SK-N-SH treated with all-trans-retinoic acid at 6 μM for 48 hours (cell line): ENCODE measurements at places on chromosomes 5 and 9.

DNA sequence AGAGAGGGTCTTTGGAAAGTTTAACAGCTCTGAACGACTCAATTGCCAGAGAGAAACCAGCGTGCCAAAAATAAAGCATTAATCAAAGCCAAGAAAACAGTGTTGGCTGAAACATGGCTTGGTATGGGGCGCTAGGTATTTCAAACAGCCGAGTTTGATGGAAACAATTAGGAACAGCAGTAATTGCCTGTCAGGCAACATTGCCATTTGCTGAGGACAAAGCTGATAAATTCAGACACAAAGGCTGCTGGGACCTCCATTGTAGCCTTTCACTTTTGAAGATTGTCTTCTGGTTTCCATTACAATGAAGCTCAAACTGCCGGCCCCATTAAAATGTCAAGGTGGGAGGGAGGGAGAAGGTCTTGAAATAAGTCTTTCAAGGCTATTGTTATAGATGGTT, 125.4 kb upstream of the SPDL1 start:
- ATAC-seq: no peak

DNA sequence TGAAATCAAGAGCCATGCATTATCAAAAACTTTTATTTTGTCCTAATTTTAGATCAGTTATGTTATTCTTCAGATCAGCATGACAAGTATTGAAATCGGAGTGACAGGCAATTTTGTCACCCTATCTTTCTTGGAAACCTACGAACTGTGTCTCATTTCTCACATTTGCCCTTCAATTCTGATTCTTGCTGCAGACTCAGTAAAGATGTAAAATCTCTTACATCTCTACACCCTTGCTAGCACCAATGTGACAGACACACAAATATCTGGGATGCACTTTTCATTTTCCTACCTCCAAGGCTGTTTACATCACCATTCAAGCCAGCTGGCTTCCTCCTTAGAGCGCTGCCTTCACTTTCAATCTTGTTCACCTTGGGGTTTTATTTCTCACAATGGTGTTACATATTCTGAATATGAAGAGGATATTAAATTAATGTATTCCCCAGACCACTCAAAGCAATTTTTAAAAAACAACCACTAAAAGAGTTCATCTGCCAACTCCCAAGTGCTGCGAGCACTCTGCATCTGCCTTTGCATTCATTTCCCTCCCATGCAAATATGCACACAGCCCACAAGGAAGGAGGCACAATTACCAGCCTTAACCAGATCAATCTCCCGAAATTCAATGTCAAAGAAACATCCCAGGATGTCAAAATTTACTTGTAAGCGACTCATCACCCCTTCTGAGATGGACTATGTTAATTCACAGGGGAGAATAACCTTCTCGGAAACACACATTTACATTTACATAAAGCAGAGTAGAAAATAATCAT, 164.3 kb downstream of the ENC1 start:
- ATAC-seq: no peak

- no peak for ATAC-seq
Measured at GRCh38 chr5:91027405-91028139, 355.5 kb downstream of the ARRDC3 start.

DNA sequence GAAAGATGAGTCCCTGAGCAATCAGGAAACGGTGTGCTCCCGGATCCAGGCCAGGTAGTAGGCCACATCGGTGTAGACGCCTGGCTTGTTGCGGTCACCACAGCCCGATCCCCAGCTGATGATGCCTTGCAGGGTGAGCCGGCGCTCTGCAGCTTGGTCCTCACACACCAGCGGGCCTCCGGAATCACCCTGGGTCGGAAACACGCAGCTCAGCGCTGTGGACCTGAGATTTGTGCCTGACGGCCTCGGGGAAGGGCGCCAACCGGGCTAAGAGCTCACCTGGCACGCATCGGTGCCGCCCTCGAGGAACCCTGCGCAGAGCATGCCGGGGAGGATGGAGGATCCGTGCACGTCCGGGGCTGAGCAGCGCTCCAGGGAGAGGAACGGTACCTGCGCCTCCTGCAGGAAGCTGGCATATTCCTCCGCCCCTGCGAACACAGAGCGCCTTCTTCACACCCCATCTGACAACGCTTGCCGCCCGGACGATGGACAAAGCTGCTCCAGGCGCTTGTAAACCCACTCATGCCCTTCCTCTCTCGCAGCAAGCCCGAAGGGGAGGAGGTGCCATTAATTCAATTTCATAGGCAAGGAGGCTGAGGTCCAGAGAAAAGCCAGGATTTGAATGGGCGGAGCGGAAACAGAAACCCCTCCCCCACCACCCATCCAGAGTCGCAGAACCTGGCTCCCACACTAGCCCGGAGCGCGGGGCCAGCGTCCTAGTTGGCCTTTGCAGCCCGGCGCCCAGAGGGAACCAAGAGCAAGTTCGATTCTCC, 2.0 kb upstream of the PFN3 start:
- peak; percentile 44 for ATAC-seq

DNA sequence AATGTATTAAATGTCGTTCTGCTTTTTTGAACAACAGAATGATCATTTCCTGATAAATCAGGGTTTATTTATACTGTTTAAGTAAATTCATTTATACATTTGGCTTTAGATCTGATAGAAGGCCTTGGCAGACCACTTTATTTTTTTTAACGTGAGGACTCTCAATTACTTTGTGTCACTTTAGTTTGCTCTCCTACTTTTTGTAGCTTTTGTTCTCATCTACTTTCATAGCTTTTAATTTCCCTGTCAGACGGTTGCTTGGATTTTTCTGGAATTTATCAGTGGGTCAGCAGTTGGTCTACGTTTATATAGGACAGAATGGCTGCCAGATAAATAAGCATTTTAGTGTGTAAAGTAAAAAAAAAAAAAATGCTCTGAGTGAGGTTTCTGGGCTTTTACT, 902.3 kb upstream of the DMAC1 start:
- no peak for ATAC-seq

DNA sequence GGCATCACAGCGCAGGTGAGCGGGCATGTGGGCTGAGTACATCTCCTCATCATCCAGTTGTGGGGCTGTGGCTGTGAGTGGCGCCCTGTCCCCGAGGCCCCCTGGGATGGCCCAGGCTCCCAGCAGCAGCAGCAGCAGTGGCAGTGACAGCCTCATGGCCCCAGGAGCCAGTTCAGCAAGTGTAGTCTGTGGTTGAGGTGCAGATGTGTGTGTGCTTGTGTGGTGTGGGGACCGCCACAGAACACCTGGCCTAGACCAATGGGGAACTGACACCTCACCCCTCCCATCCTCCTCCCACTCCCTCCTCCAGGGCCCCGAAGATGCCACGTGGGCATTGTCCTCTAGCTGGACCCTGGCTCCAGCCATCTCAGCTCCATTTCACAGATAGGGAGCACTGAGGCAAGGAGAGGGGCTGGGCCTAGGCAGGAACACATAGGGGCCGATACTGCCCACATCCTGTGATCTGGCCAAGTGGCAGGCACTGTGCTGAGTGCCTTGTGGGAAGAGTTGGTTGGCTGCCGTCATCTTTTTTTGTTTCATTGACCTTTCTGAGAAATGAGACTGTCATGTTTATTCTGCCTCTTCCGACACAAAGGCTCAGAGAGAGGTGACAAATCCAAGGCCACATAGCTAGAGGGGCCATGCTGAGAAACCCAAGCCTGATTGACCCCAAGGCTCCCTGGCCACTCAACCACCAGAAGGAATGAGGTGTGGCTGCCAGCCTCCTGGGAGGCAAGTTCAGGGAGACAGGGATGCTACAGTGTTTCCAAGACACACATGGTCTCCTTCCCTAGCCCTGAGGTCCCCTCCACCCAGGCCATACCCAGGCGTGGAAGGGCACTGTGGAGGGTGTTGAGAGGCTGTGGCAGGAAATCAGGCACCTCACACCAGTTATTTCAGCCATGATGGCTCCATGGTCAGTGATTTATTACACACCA, at the start of gene MZB1:
Gene MZB1 (minus strand): TSS at position 213 of the 938 bp plus-strand sequence. CDS start 57 bp downstream, at position 156.
- no peak for ATAC-seq

DNA sequence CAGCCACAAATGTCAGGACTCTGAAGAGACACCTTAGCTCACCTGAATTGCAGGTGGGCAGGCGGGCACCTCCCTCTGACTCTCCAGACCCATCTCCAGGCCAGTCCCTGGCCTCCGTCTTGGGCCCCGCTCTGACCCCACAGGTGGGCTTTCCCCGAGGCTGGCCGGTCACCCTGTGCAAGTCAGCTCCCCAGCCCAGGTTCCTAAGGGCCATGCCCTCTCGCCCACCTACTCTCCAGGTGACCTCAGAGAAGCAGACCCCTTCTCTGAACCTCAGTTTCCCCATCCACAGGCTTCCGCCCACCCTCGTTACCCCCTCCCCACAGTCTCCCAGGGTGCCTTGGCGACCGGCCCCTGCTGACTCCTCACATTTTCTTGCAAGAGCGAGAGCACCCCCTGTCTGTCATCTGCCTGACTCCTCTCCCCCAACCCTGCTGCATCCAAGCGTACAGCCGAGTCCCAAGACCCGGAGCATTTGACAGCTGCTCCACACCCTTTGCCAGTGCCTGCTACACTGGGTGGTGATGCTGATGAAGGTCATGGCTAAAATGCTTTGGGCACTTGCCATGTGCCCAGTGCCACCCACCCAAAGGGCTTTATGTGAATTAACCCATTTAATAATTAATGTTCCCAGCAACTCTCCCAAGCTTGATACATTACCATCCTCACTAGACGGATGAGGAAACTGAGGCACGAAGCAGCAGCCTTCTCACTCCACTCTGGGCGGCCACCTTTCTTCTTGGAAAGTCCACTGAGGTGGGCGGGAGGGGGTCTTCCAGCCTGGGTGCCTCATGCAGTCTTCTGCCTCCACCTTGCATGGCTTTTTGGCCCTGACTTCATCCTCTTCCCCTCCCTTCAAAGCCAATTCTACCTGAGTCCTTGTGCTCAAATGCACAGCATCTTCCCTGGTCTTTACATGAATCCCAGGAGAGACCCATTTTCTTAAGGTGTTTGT, 51.1 kb upstream of the ORM1 start:
- ATAC-seq: peak; percentile 76

- ATAC-seq: no peak
Measured at GRCh38 chr5:68958428-68958827, 135.4 kb upstream of the SLC30A5 start.

GRCh38 chr5:138177941-138178515, 402 bp downstream of the BRD8 start:
- peak; percentile 63 for ATAC-seq

DNA sequence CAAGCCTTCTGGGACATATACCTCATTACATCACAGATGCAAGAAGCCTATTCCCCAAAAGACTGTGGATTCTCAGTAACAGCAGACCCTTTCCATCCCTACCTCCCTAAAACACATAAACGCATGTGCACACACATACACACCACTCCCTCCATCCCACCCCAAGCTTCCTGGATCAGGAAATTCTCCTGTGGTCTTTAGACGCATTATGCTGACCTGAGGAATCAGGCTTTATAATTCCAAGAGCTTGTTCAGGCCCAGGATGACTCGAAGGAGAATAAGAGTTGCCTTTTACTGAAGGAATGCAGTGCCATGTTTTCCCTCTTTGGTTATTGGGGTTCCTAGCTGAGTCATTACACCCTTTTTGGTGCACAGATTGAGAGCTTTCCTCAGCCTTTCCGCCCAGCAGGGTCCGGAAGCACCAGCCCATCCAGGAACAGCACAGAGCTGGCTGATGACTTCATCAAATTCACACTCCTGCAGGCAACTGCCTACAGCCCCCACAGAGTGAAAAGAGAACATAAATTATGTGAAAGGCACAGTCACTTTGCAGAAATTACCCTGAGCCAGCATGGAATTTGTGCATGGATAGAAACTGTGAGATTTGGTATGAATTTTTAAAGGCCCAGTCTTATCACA, 385.0 kb upstream of the TRPC7 start:
- no peak for ATAC-seq

DNA sequence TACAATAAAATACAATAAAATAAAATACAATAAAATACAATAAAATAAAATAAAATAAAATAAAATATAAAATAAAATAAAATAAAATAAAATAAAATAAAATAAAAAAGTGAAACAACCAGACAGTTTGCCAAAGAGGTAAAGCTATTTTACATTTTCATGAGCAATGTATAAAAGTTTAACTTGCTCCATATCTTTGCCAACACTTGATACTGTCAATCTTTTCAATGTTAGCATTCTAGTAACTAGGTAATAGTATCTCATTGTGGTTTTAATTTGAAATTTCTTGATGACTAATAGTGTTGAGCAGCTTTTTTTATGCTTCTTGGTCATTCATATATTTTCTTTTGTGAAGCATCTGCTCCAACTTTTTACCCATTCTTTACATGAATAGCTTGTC, 17.3 kb downstream of the TTC33 start:
- no peak for ATAC-seq

GRCh38 chr9:124598048-124598447, 90.8 kb upstream of the NR5A1 start:
- ATAC-seq: no peak

- no peak for ATAC-seq
Measured at GRCh38 chr5:4230471-4230785, 634.8 kb downstream of the IRX1 start.

GRCh38 chr9:136117916-136118319, 757 bp downstream of the TMEM250 start:
- peak; percentile 1; the same call in 2 of the 3 replicates for ATAC-seq

DNA sequence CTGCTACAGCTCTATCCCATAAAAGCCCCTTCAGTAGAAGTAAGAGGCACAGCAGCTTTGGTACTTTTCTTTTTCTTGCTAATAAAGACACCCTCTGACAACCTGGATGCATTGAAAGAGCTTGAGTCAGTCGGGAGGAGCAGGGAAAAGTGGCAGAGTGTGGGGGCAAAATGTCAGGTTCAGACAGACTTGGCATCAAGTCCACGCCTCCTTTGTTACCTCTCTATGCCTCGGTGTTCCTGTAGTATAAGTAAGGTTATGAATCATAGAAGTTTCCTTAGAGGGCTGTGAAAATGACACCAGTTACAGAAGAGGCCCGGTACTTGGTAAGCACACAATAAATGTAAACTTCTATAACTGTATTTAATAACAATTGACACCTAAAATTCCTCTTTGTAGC, 133.9 kb downstream of the ESM1 start:
- ATAC-seq: no peak

DNA sequence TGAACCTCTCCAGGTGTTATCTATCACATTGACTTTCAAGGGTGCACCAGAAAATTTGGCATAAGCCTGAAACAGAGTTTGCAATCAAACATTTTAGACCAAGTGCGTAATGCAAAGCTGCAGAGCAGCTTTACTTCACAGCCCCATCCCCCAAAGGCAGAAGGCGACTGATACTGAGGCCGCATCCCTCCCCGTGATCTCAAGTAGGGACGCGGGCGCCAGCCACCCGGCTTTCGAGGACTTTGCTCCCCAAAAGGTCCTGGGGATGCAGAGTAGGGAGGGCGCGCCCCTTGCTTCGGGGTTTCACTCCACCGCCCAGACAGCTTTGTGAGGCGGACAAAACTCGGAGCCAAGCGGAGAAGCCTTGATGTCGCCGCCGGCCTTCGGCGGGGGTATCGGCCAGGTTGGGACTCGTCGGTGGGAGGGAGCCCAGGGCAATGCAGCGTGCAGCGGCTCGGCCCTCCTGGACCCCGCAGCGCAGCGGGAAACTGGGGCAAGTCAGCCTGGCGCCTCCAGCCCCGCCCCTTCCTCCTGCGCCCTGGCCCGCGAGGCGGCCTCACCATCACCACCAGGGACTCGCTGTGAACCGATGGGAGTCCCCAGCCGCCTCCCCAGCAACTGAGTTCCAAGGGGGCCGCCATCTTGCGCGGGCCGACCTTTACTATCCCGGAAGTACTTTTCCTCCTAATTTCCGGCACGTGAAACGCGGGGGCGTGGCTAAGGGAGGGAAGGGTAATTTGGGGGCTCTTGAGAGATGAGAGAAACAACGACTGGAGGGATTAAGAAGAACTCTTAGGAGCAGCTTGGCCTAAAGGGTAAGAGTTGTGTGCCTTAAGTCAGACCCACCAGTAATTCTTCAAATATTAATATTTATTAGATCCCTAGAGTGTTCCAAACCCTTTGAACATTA, at the start of gene MTX3:
Gene MTX3 (minus strand): TSS at position 665 of the 910 bp plus-strand sequence. CDS start 24 bp downstream, at position 641.
- ATAC-seq: peak; percentile 98

- no peak for ATAC-seq
Measured at GRCh38 chr5:179886190-179886911, 21.3 kb downstream of the TBC1D9B start.
